ENCODE measurements at places on chromosomes 4 and X. TPM values are rescaled to one million over a fixed set of nuclear protein-coding genes. Genes with fewer than 3 reads are reported as not detected.
A peak's percentile ranks its signal among the peaks of the same experiment; 100 is the strongest.

- no peaks in the 10 kb centered on the region for H3K27me3 ChIP-seq
- no peak overlapping the region for H3K27ac ChIP-seq
- H3K4me1 ChIP-seq, result no peaks in the 10 kb centered on the region
- H3K36me3 ChIP-seq, result no peaks in the 10 kb centered on the region
Measured at GRCh38 chr4:141196227-141196933, 24.3 kb upstream of the ZNF330 start.

DNA sequence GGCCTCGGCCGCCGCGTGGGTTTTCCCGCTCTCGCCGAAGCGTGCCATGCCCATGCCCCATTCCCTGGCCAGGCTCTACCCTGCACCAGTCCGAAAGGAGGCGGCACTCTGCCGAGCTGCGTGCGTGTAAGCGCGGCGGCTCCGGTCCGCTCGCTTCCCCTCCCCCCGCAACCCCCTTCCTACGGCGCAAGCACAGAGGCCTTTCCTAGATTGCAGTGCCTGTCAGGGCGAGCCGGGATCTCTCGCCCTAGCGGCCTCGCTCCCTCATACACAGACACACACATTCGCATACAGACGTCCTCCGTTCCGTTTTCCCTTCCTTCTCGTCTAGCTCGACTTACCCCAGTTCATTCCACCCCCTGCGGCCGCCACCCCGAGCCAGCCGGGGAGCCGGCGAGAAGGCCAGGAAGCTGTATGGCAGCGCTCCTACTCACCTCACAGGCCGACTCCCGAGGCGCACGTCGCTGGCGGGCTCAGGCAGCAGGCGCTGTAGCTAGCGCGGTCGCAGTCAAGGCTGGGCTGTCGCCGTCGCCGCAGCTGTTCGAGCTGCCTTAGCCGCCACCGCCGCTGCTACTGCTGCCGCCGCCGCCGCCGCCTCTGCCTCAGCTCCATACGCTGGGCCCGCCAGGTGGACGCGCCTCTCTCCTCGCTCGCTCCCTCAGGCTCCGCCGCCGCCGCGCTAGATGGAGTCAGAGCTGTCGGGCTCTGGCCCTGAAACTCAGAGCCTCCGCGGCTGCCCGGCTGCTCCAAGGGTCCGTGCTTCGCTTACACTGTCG lies 615 bp downstream of the NEXMIF start:
- peaks cover 5% of the 10 kb centered on the region for H3K27me3 ChIP-seq
- H3K27ac ChIP-seq, result peak overlapping the region; percentile 90
- no peaks in the 10 kb centered on the region for H3K36me3 ChIP-seq
- peak; percentile 20 for DNase-seq
- no peaks in the 10 kb centered on the region for H3K4me1 ChIP-seq

- H3K4me3 ChIP-seq, result no peak overlapping the region
- no peaks in the 10 kb centered on the region for H3K4me1 ChIP-seq
- no peak for DNase-seq
Measured at GRCh38 chrX:39840581-39841093, 257.1 kb downstream of the BCOR start.

DNA sequence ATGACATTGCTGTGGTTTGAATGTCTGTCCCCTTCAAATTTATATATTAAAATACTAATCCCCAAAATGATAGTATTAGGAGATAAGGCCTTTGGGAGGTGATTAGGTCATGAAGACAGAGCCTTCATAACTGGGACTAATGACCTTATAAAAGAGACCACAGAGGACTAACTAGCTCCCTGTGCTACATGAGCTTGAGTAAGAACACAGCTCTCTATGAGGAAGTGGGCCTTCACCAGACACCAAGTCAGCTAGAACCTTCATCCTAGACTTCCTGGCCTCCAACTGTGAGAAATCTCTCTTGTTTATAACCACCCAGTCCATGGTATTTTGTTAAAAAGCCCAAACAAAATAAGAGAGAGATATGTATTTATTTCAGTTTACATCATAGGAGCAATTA lies 242.2 kb upstream of the CTSO start:
- H3K36me3 ChIP-seq, result no peaks in the 10 kb centered on the region
- no peak overlapping the region for H3K27ac ChIP-seq
- H3K4me1 ChIP-seq, result no peaks in the 10 kb centered on the region
- H3K4me3 ChIP-seq, result no peak overlapping the region
- no peaks in the 10 kb centered on the region for H3K27me3 ChIP-seq

GRCh38 chr4:25157081-25157480 lies 3.2 kb downstream of the SEPSECS start:
- H3K27me3 ChIP-seq, result peaks cover 3% of the 10 kb centered on the region
- no peak for DNase-seq
- no peak overlapping the region for H3K4me3 ChIP-seq
- no peak overlapping the region for H3K27ac ChIP-seq
- peaks cover 11% of the 10 kb centered on the region for H3K36me3 ChIP-seq

GRCh38 chrX:24465532-24465865 lies 413 bp downstream of the PDK3 start:
- H3K4me1 ChIP-seq, result peaks cover 33% of the 10 kb centered on the region
- H3K36me3 ChIP-seq, result peaks cover 2% of the 10 kb centered on the region
- no peaks in the 10 kb centered on the region for H3K27me3 ChIP-seq
- H3K27ac ChIP-seq, result peak overlapping the region; percentile 44
- peak overlapping the region; percentile 85 for H3K4me3 ChIP-seq
- DNase-seq, result peak; percentile 0

The UCP1 gene
- not detected for total RNA-seq

DNA sequence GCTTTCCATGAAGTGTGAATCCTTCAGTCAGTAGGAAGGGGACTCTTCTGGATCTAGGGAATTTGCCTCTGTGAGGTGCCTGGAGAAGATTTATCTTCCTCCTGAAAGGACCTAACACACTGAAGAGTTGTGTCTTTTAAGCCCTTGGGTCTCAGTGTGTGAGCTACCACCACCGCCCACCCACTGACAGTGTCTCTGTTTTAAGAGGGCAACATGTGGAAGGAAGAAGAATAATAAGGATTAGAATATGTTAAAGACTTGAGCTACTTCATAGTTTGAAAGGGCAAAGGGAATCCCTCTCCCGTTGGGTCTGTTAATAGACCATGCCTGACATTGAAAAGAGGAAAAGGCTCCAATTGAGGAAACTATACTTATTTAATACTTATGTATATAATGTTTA lies 64.3 kb upstream of the TLR2 start:
- H3K27ac ChIP-seq, result no peak overlapping the region
- no peak overlapping the region for H3K4me3 ChIP-seq
- DNase-seq, result no peak
- H3K36me3 ChIP-seq, result peaks cover 56% of the 10 kb centered on the region
- no peaks in the 10 kb centered on the region for H3K27me3 ChIP-seq
- peaks cover 34% of the 10 kb centered on the region for H3K4me1 ChIP-seq

The SHISA3 gene
- not detected for total RNA-seq

- no peak overlapping the region for H3K4me3 ChIP-seq
- H3K4me1 ChIP-seq, result no peaks in the 10 kb centered on the region
- H3K27ac ChIP-seq, result no peak overlapping the region
- H3K36me3 ChIP-seq, result no peaks in the 10 kb centered on the region
- no peak for DNase-seq
Measured at GRCh38 chr4:186979961-186980745, 256.5 kb upstream of the FAT1 start.

- peaks cover 6% of the 10 kb centered on the region for H3K4me1 ChIP-seq
- no peaks in the 10 kb centered on the region for H3K27me3 ChIP-seq
- no peak for DNase-seq
- H3K27ac ChIP-seq, result no peak overlapping the region
- no peak overlapping the region for H3K4me3 ChIP-seq
Measured at GRCh38 chrX:9494771-9495170, 29.9 kb downstream of the TBL1X start.

The RNF175 gene
- not detected for total RNA-seq

DNA sequence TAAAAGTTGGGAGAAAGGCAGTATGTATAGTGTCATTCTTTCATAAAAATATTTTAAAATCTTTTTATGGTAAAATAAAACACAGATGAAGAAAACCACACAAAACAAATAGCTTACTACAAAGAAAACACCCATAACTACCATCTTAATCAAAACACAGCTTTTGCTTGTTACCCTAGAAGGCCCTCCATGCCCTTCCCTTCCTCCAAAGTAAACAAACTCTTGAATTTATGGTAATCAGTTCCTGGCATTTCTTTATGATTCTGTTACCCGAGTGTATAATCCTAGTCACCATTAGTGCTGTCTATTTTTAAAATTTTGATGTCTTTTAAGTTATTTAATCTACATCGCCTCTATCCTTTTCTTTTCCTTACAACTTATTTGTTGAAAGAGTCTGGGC lies 170.9 kb downstream of the APBB2 start:
- peaks cover 4% of the 10 kb centered on the region for H3K27me3 ChIP-seq
- DNase-seq, result no peak
- H3K36me3 ChIP-seq, result no peaks in the 10 kb centered on the region
- no peak overlapping the region for H3K27ac ChIP-seq
- H3K4me3 ChIP-seq, result no peak overlapping the region
- H3K4me1 ChIP-seq, result no peaks in the 10 kb centered on the region

The ARHGAP36 gene
- total RNA-seq, result not detected

DNA sequence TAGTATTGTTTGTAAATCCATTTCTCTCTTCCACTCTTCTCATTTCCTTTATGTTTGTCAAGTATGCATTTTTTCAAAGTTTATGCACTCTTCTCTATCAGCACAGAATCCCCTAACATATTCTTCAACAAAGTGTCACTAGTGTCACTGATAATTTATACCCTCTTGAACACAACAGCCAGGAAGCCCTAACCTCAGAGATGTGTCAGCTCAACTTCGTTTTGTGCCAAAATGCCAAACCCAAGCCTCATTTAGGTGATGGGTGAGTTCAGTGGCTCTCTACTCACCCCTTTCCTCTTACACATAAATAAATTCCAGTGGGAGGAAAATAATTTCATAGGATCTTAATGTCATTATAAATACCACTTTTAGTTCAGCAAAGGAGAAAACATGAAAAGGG lies 22.4 kb upstream of the P2RY10 start:
- no peaks in the 10 kb centered on the region for H3K27me3 ChIP-seq
- no peak overlapping the region for H3K4me3 ChIP-seq
- H3K27ac ChIP-seq, result no peak overlapping the region
- peaks cover 23% of the 10 kb centered on the region for H3K4me1 ChIP-seq
- DNase-seq, result no peak

- no peak overlapping the region for H3K27ac ChIP-seq
- no peaks in the 10 kb centered on the region for H3K4me1 ChIP-seq
- no peaks in the 10 kb centered on the region for H3K27me3 ChIP-seq
- H3K4me3 ChIP-seq, result no peak overlapping the region
Measured at GRCh38 chrX:125444659-125445058, 125.0 kb downstream of the TEX13C start.

GRCh38 chrX:136182414-136182813 lies 35.1 kb downstream of the FHL1 start:
- DNase-seq, result no peak
- H3K27ac ChIP-seq, result no peak overlapping the region
- H3K4me3 ChIP-seq, result no peak overlapping the region
- H3K27me3 ChIP-seq, result no peaks in the 10 kb centered on the region
- H3K4me1 ChIP-seq, result no peaks in the 10 kb centered on the region

The AFF2 gene
- total RNA-seq, result 1.5 TPM

- no peak overlapping the region for H3K27ac ChIP-seq
- H3K4me1 ChIP-seq, result no peaks in the 10 kb centered on the region
- no peaks in the 10 kb centered on the region for H3K36me3 ChIP-seq
- no peak overlapping the region for H3K4me3 ChIP-seq
- DNase-seq, result no peak
- peaks cover 20% of the 10 kb centered on the region for H3K27me3 ChIP-seq
Measured at GRCh38 chr4:48439988-48440387, 43.2 kb upstream of the SLC10A4 start.

DNA sequence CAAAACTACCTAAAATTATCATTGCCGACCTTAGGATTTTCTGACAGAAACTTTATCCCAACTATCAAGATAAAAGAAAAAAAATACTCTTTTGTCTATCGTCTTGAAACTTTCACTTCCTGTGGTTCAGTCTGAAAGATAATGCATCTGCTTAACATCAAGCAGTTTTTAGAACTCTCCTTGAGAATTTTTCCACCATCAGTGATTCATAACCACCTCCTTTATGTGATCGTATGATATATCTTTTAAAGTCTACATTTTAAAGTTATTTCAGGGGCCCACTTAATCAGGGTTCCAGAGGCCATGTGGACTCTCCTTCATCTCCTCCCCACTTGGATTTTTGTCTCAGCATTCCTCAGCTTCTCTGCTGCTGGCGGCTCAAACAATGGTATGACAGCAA lies 272.8 kb upstream of the TENM3 start:
- H3K27ac ChIP-seq, result no peak overlapping the region
- H3K27me3 ChIP-seq, result no peaks in the 10 kb centered on the region
- DNase-seq, result no peak
- no peak overlapping the region for H3K4me3 ChIP-seq
- no peaks in the 10 kb centered on the region for H3K4me1 ChIP-seq
- no peaks in the 10 kb centered on the region for H3K36me3 ChIP-seq

The TMPRSS11F gene
- total RNA-seq, result not detected

DNA sequence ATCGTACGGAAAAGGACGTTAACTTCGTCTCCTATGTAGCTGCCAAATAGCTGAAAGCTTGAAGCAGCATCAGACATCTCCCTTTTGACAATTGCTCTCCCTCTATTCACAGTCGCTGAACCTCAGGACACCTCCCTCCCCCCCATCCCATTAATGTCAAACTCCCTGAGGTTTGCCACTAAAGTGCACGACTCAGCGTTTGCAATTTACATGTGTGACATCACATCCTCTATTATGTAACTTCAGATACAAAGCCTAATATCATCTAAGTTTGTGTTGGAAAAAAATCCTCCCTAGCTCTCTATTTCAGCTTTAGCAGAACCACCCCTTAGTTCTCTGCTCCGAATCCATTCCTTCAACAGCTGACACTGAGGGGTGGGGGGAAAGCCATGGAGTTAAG lies 5.5 kb upstream of the NR3C2 start:
- no peak for DNase-seq
- no peaks in the 10 kb centered on the region for H3K36me3 ChIP-seq
- no peak overlapping the region for H3K27ac ChIP-seq
- H3K4me1 ChIP-seq, result peaks cover 8% of the 10 kb centered on the region

GRCh38 chrX:77786365-77786680 lies 307 bp upstream of the ATRX start:
- H3K4me1 ChIP-seq, result peaks cover 33% of the 10 kb centered on the region
- H3K36me3 ChIP-seq, result peaks cover 3% of the 10 kb centered on the region
- DNase-seq, result no peak
- H3K4me3 ChIP-seq, result peak overlapping the region; percentile 100
- peak overlapping the region; percentile 100 for H3K27ac ChIP-seq

DNA sequence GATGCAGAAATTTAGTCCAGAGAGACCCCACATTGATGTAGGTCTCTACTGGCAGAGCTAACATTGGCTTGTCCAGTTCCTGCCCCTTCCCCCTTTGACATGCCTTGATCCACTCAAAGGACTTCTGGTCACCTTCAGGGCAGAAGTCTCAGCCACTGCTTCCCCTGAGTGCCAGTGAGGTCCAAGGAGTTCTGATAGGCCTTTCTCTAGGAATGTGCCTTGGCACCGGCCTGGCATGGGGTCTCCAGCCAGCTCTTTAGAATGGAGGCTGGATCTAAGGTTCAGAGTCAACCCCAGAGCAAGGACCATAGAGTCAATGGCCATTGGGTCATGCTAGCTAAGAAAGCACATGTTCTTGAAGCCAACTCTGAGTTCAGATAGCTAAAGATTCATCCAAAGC lies 88.6 kb upstream of the PJA1 start:
- H3K4me3 ChIP-seq, result no peak overlapping the region
- peaks cover 2% of the 10 kb centered on the region for H3K27me3 ChIP-seq
- H3K4me1 ChIP-seq, result no peaks in the 10 kb centered on the region
- H3K36me3 ChIP-seq, result no peaks in the 10 kb centered on the region
- no peak overlapping the region for H3K27ac ChIP-seq

GRCh38 chr4:173937631-173938270 lies 345.7 kb downstream of the FBXO8 start:
- no peak overlapping the region for H3K27ac ChIP-seq
- H3K27me3 ChIP-seq, result peaks cover 6% of the 10 kb centered on the region
- no peaks in the 10 kb centered on the region for H3K36me3 ChIP-seq
- no peak for DNase-seq
- no peak overlapping the region for H3K4me3 ChIP-seq
